NCI-H1417 treated with DMSO at 0.1 percent for 48 hours (cell line): ENCODE measurements at places on chromosomes 12 and 14.

- no peak for DNase-seq
These were observed 1337.6 kb downstream of the LRFN5 start for GRCh38 chr14:42944284-42944683.

- DNase-seq: no peak
These were observed 22.9 kb upstream of the NR1H4 start for GRCh38 chr12:100450735-100451134.

DNA sequence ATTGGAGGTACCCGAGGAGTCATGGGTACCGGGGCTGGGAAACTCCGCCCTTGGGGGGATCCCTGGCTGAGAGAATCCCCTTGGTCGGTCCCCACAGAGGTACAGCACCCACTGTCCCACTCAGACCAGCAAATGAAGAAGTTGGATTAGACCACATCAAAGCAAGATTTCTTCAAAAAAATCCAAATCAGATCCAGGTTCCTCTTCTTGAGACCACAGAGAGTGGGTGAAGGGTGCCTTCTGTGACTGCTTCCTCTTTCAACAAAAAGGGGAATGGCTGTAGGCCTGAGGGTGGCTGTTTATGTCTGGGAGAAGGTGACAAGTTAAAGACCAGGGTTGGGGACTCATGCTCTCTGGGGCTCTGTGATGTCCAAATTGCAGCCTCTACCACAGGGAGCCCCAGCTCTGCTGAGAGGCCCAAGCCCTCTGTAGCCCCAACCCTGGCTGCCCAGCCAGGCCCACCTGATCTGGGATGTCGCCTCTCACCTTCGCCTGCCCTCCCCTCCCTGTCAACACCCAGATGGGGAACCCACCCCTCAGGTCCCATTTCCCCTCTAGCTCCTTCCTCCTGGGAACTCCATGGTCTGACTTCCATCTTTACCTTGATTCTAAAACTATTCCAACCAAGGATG is 50.9 kb downstream of the ZFP36L1 start:
- DNase-seq: no peak

DNA sequence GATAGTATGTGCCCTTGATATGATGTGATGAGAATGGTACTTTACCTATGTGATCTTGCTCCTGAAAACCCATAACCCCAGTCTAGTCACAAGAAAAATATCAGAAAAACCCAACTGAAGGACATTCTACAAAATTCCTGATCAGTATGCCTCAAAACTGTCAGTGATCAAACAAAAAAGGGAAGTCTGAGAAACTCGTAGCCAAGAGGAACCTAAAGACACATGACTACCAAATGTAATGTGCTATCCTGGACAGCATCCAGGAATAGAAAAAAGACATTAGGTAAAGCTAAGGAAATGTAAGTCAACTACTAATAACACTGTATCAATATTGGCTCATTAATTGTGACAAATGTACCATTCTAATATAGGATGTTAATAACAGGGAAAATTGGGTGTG is 4.1 kb upstream of the WIF1 start:
- no peak for DNase-seq

GRCh38 chr12:62744551-62744950 is 190.4 kb downstream of the PPM1H start:
- DNase-seq: no peak
